ENCODE measurements at places on chromosomes 6 and 20.

DNA sequence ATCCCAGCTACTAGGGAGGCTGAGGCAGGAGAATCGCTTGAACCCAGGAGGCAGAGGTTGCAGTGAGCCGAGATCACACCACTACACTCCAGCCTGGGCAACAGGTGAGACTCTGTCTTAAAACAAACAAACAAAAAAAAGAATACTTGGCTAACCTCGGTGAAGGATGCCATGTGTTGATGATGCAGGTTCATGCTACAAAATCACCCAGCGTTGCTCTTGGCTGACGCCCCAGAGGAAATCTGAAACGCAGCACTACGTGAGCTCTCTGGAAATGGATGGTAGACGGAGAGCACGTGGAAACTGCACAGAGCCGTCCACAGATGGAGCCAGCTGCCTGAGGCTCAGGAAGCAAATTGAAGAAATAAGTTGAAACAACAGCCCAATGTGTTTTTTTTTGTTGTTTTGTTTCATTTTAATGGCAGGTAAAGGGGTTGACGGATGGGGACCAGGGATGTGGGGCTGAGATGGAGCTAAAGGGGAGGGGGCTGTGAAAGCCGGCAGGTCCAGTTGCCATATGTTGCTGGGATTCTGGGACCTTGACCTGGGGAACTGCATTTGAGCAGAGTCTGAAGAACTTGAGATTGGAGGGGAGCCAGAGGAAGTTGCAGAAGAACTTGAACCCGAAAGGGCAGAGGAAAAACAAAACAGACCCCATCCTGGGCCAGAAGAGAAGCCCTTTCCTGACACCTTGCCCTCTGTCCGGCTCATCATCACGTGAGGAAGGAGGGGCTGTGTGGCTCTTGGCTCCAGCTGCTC is 12.8 kb upstream of the MANBAL start:
- H3K4me3 ChIP-seq: no peak overlapping the region
- no peaks in the 10 kb centered on the region for H3K36me3 ChIP-seq
- peaks cover 9% of the 10 kb centered on the region for H3K4me1 ChIP-seq
- no peaks in the 10 kb centered on the region for H3K27me3 ChIP-seq
- DNase-seq: no peak

GRCh38 chr6:38525888-38526287 is 113.8 kb downstream of the BTBD9 start:
- H3K4me1 ChIP-seq: no peaks in the 10 kb centered on the region
- no peaks in the 10 kb centered on the region for H3K27me3 ChIP-seq
- no peak overlapping the region for H3K4me3 ChIP-seq
- H3K27ac ChIP-seq: no peak overlapping the region

DNA sequence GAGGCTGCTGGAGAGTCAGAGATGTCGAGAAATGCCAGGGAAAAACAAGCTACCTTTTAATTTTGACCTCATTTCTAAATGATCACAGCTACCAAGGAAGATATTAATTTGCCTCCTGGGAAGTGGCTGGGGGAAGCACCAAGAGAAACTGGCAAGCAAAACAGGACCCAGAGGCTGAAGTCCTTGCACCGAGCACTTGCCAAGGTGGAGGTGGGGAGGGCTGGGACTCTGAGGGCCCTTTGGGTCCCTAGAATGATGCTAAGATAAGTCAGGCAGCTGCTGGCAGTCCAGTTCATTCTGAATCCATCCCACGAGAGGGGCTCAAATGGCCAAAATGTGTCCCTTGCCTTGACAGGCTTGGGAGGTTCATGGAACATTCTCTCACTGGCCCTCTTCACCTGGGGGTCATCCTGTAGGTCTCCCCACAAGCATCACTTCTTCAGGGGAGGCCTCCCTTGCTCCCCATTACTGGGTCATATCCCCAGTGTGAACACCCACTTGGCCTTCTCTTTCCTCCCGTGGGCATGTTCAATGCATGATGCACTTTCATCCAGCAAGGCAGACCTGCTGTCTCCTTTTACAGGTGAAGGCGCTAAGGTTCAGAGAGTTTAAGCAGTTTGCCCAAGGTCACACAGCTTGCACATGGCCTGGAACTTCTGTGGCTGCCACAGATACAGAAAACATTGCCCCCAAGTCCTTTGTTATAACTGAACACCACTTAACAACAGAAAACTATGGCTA is 39.1 kb upstream of the BLCAP start:
- no peaks in the 10 kb centered on the region for H3K36me3 ChIP-seq
- peaks cover 1% of the 10 kb centered on the region for H3K27me3 ChIP-seq
- no peak for DNase-seq
- H3K4me3 ChIP-seq: no peak overlapping the region
- peaks cover 21% of the 10 kb centered on the region for H3K4me1 ChIP-seq

DNA sequence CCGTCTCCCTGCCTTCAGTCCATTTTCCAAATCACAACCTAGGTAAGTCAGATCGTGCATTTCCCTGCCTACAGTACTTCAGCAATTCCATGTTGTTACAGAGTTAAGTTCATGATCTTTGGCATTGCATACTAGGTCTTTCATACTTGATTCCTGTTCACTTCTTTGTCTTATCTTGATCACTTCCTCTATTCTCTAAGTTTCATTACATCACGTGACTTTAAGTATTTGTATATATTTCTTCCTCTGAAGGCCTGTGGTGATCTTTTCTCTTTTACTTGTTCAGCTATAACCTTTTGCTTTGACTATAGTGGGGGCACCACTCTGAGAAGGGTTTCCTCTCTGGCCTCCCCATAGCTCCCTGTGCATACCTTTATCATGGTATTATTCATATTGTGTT is 100.2 kb downstream of the TRMT11 start:
- no peak for DNase-seq
- no peaks in the 10 kb centered on the region for H3K4me1 ChIP-seq
- no peak overlapping the region for H3K27ac ChIP-seq
- no peaks in the 10 kb centered on the region for H3K36me3 ChIP-seq
- H3K27me3 ChIP-seq: no peaks in the 10 kb centered on the region
- H3K4me3 ChIP-seq: no peak overlapping the region

GRCh38 chr6:148309301-148309700 is 33.3 kb upstream of the SASH1 start:
- H3K4me1 ChIP-seq: peaks cover 27% of the 10 kb centered on the region
- no peaks in the 10 kb centered on the region for H3K27me3 ChIP-seq
- H3K27ac ChIP-seq: no peak overlapping the region

- no peak for DNase-seq
- H3K27ac ChIP-seq: no peak overlapping the region
- H3K27me3 ChIP-seq: no peaks in the 10 kb centered on the region
Observed at GRCh38 chr20:51491393-51491792, 51.1 kb downstream of the NFATC2 start.

DNA sequence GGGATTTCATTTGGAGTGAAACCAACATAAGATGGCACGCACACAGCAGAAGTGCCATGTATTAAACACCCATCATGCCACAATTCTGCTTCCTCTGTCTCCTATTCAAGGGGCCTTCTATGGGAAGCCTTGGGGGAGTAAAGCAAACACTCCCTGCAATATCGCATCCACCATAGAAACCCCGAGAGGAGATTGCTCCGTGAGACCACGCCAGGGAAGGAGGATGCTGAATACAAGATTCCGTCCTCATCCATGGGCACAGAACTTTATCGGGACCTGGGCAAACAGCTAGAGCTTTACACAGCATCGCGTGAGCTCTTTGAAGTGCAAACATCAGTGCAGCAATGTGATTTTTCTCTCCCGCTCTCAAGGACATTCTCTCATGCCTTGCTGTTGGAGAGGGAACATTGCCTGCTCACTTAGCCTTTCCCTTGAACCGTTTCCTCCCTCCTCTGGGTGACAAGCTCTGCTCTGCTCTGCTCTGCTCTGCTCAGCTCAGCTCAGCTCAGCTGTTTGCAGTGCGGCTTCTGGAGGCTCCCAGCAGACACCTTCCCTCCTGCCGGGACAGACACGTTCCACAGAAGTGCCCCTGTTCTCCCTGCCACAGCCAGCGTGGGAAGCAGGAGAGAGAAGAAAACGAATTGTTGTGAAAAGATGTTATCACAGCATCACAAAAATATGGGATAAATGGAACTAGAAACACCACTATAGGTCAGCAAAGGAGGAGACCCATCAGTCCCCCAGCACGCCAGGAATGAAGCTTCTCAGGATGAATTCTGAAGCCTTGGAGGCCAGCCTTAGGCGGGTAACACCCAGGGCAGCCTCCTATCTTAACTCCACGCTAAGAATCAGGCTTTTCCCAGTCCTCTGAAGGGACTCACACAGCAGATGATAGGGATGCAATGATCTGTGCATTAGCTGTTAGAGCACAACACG is 48.2 kb downstream of the RNASET2 start:
- H3K4me3 ChIP-seq: no peak overlapping the region
- H3K4me1 ChIP-seq: no peaks in the 10 kb centered on the region
- H3K36me3 ChIP-seq: no peaks in the 10 kb centered on the region
- no peak for DNase-seq
- no peaks in the 10 kb centered on the region for H3K27me3 ChIP-seq
- no peak overlapping the region for H3K27ac ChIP-seq

Measured in Caco-2 (cell line).